ENCODE measurements at places on chromosomes 6 and 20. TPM values are rescaled to one million over a fixed set of nuclear protein-coding genes. Genes with fewer than 3 reads are reported as not detected.

Gene TFAP2B
- total RNA-seq = not detected

Gene KCNG1
- total RNA-seq = 3.0 TPM

Gene OR2H2
- not detected for total RNA-seq

Gene PROKR2
- total RNA-seq = not detected

Gene FKBP1C
- total RNA-seq = 0.43 TPM

Gene ELOVL4
- 9.1 TPM for total RNA-seq

Gene ARMC2
- total RNA-seq = 0.86 TPM

Gene ZBTB9
- total RNA-seq = 4.7 TPM

Gene NOX3
- total RNA-seq = not detected
